ENCODE measurements at places on chromosomes 16 and 17. TPM values are rescaled to one million over a fixed set of nuclear protein-coding genes. Genes with fewer than 3 reads are reported as not detected.

- DNase-seq, result no peak
Observed at GRCh38 chr16:54340531-54340930, 53.9 kb upstream of the IRX3 start.

DNA sequence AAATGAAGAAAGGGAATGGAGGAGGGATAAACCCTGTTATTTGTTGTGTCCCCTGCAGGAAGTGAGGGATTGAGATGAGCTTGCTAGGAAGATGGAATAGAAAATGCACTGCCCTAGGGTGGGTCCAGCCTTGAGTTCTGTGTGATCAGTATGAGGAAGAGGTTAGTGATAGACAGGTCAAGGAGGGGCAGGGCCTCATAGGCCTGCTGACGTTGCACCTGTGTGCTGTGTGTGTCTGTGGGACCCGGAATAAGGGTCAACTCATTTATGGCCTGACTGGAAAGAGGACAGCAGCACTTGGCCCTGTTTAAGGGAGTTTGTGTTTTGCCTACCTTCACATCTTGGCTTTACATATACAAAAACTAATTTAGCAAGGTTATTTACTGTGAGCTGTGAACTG lies 26.3 kb downstream of the DEF8 start:
- no peak for DNase-seq

DNA sequence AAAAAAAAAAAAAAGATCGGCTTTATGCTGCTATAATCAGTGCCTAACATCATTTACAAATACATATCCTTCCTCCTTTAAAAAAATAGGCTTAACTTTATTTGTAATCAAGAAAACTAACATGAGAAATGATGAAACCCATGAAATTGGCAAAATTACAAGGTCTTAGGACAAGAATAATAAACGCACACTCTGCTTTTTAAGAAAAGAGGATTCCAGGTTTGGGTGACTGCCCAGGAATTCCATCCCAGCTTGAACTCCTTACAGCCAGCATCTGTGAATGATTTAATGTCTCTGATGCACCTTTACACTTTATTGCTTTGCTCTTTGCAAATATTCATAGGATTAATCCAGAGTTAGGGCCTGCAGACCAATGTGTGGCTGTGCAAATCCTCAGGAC lies 196.0 kb downstream of the CBLN1 start:
- no peak for DNase-seq

DNA sequence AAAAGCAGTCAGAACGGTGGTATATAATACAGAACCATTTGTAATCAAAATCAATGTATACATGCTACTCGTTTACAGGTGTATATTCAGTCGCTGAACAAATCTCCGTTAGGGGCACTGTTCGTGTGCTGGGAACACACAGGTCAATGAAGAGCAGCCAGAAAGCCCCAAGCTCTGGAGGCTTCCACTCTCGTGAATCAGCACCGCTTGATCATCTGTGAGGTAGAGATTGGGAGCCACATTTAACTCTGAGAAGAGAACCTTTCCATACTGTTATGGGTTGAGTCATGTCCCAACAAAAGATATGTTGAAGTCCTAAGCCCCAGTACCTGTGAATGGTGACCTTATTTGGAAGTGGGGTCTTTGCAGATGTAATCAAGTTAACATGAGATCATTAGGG lies 5.4 kb upstream of the CYTH1 start:
- DNase-seq, result no peak

DNA sequence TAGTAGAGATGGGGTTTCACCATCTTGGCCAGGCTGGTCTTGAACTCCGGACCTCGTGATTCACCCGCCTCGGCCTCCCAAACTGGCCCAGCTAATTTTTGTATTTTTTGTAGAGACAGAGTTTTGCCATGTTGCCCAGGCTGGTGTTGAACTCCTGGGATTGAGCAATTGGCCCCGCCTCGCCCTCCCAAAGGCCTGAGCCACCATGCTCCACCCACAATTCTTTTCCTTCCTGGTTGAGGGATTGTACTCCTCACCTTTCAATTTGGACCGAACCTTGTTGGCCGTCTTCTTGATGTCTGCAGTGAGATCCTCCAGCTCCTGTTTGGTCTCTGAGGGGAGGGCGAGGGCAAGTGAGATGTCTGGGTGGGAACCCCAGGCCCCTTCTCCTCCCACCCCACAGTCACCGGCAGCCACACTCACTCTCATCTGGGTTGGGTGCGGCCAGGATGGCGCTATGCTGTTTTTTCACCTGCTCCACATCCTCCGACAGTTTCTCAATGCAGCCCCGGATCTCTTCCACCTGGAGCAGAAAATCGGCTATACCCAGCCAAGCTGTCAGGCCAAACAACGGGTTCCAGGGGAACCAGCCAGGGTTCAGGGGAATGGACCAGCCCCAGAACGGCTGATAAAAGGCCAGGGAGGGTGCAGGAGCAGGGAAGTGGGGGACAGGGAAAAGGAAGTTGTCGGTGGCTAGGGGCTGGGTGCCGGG lies 9.6 kb downstream of the STX1B start:
- no peak for DNase-seq

DNA sequence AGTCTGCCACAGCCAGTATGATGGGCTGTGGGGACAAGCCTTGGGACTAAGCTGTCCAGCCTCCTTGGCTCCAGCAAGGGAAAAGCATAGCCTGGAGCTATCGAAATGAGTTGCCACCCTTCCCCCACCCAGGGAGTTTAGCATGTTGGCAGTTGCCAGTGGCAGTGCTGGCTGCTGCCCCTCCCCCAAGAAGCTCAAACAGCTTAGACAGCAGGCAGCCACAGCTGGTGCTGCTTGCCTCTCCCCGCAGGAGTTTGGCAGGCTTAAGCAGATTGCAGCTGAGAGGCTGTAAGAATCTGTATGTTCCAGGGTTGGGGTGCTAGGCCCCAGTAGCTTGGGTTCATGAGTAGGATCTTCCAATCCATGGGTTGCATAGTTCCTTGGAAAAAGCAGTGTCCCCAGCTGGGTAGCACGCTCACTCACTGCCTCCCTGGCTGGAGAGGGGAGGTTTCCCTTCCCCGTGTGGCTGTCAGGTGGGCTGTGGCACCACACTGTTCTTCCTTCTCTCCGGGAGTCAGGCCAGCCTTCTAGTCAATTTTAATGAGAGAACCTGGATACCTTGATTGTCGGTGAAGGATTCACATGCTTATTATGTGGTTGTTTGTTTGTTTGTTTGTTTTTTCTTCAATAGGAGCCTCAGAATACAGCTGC lies 506.1 kb downstream of the CDH11 start:
- no peak for DNase-seq

DNA sequence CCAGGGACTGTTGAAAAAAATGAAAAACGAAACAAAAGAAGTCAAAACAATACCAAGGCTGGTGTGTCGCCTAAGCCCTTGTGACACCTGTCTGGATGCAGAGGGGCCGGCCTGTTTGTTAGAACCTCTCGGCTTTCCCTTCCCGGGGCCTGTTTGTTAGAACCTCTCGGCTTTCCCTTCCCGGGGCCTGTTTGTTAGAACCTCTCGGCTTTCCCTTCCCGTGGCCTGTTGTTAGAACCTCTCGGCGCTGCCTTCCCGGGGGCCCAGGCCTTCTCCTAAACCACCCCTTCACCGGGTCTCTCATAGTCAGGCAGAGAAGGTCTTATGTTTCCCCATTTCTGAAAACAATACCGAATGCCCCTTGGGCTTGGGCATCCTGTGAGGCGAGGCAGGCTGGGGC lies 180.0 kb downstream of the BANP start:
- DNase-seq, result peak; percentile 35

Gene SPATA22
- 0.53 TPM for total RNA-seq

Gene RTN4RL1
- total RNA-seq, result 5.8 TPM
